ENCODE measurements at places on chromosomes 13 and 19. TPM values are rescaled to one million over a fixed set of nuclear protein-coding genes. Genes with fewer than 3 reads are reported as not detected.

Gene PLEKHF1
- total RNA-seq, result 65.2 TPM

Gene KIR3DL1
- not detected for total RNA-seq

Gene ZNF844
- total RNA-seq, result 11.6 TPM

Gene ONECUT3
- not detected for total RNA-seq

Gene RAVER1
- 14.4 TPM for total RNA-seq

Gene CAMSAP3
- under 0.01 TPM for total RNA-seq

Gene PCDH17
- total RNA-seq, result 0.15 TPM
